ENCODE measurements at places on chromosomes 13 and 19.

GRCh38 chr13:40422588-40423235 lies 243.7 kb downstream of the FOXO1 start:
- no peak for DNase-seq

DNA sequence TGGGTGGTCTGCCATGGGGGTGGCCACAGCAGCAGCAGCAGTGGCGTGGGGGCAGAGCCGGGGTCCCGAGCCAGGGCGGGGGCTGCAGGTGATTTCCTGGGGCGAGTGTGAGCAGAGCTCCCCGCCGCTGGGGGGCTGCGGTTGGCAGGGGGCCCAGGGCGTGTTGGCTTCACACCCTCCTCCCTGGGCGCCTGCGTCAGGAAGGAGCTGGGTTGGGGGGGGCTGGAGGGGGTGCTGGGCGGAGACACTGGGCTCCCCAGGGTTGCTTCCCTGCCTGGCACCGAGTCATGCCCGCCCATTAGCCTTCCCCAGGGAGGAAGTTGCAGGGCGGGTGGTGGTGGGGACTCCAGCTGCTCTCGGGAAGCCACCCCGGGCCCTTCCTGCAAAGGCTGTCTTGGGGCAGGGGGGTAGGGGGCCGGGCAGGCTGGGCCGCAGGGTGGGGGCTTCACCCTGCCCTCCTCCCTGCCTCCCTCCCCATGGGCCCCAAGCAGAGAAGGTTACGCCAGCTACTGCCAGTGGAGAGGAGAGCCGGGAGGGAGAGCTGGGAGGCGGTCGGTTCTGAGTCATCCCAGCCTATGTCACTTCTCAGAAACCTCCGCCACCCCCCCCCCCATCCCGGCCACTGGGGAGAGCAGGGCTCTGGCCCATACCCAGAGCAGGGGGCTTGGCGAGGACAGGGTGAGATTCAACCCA lies 4.6 kb downstream of the MIDN start:
- DNase-seq: peak; percentile 99

DNA sequence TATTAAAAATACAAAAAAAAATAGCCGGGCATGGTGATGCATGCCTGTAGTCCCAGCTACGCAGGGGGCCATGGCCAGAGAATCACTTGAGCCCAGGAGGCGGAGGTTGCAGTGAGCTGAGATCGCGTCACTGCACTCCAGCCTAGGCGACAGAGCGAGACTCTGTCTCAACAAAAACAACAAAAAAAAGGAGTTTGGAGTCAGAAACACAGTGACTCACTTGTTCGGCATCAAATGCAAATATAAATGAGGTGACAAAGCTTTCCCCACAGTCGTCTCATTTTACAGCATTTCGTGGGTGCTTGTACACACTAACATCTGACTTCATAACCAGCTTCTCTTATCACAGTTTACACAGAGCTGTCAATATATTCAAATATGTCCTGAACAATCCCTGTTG lies 11.0 kb downstream of the ZNF665 start:
- DNase-seq: peak; percentile 28

DNA sequence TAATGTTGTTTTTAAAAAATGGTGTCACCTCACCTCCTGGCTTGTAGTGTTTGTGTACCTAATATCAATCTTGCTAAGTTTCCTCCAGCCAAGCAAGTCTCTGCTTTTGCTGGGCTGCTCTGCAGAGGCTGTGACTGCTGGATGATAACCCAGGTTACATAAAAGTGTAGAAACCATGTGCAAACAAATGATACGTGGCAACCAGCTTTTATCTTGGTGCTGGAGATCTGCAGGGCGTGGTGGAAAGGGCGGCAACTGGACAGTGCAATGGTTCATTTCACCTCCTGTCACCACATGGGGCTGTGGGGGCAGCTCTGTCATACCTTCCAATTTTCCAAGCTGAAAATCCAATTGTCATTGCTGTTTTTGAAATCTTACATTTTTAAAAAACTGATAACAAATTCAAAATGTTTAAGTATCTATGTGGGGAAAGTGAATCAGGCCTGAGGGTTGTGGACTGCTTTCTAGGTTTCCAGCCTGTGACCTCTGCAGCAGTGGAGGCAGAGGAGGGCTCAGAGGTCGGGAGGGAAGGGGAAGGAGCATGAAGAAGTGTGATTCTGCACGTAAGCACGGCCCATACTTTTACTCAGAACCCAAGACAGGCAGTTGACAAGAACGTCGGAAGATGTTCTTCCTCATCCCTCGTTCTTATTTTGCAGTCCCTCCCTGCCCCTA lies 9.7 kb downstream of the GPR42 start:
- no peak for DNase-seq

- DNase-seq: no peak
Measured at GRCh38 chr13:102090532-102090931, 311.3 kb downstream of the FGF14 start.
